ENCODE measurements at places on chromosomes 2 and 18.

GRCh38 chr2:159153463-159153862 lies 133.0 kb downstream of the WDSUB1 start:
- no peak for DNase-seq

GRCh38 chr18:63195326-63196159 lies 124.0 kb downstream of the BCL2 start:
- no peak for DNase-seq

DNA sequence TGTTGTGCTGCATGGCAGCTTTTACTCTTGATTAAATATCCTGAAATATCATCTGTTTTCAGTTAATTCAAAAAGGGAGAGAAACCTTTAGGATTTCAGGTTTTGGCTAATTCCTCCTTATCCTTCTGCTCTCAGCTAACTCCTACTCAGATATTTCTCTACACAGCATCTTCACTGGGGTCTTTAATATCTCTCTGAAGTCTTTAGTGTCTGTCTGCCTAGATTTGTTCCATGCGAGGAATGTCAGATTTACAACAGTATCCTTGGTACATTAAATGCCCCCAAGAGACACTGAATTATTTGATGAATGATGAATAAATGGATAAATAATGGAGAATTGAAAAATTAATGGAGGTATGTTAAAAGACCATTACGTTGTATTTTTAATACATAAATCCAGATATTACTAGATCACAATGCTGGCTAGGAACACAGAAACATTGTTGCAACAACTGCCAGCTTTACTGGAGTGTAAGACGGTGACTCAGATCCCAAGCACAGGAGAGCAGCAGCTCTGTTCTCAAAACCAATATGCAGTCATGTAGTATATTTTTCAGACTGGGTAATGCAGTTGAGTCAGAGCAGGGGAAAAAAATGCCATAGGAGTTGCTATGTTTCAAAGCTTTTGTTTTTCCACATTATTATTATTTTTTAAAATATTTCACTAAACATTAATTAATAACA lies 388.0 kb upstream of the SYT4 start:
- DNase-seq = peak; percentile 89

GRCh38 chr2:154963511-154963910 lies 265.0 kb downstream of the KCNJ3 start:
- DNase-seq = no peak

DNA sequence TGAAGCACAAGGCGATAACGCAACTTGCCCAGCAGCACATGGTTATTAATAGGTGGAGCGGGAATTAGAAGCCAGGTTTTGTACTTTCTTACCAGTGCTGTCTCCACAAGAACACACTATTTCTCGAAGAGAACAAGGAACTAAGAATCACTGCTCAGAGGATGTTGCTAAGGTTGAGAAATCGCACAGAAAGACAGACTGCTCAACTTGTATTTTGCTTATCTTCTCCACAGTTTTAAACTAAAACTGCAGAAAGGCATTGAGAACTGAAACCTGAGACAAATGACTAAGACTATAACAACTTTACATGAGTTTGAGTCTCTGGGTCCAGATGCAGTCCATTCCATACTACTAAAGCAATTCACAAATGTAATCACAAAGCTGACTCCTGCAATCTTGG lies 6.2 kb downstream of the PRKD3 start:
- DNase-seq = peak; percentile 26

DNA sequence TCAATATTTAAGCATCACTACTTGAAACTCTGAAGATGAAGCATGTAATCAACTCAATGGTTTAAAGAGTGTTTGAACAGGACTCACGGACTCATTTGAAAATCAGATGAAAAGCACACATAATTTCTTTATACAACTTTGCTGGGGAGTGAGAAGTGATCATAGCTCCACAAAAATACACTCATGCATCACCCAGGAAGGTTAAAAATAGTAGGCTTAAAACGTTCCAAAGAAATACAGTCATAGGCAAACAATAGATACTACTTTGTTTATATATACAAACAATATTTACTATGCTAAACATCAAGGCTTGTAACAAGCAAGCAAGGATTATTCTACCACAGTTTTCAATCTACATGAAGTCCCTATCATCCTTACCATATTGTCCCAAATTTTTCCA lies 11.6 kb downstream of the HNRNPLL start:
- DNase-seq = no peak

All from stromal cell of bone marrow (primary cell).